ENCODE measurements at places on chromosomes 2 and 18.

DNA sequence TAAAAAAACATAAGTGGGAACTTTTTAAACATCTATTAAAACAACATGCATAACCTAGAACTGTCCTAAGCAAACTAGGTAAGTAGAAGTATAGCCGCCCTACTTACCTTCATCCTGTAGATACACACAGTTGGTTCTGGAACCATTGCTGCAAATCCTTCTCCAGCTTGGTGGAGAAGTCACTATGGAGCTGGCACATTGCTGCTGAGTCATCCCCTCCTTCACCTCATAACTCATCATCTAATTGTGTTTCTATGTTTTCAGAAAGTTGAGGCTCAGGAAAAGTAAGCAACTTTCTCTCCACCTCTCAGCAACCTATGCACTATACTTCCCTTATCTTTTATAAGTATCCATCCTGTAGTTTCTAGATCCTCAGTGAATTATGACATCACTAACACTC lies 269.8 kb upstream of the MMADHC start:
- DNase-seq = no peak

DNA sequence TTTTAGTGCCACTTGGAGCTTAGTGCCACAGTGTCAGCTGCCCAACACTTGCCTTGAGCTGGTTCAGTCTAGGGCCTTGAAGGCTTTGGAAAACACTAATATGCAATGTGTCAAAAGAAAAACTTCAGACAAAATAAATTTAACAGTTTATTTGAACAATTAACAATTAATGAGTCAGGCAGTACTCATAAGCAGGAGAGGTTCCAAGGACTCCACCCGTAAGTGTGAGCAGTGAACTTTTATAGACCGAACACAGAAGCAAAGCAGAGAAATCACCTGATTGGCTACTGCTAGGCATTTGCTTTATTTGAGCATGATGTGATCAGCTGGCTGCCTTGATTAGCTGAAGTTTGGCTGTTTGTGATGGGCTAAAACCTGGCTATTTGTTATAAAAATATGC lies 49.5 kb upstream of the TBC1D8 start:
- peak; percentile 20 for DNase-seq

GRCh38 chr18:50559752-50560680 lies at the start of gene MAPK4:
Gene MAPK4, plus strand, starts transcription at chr18:50560087. Its CDS starts 103,872 bp downstream, at chr18:50663959.
- no peak for DNase-seq

DNA sequence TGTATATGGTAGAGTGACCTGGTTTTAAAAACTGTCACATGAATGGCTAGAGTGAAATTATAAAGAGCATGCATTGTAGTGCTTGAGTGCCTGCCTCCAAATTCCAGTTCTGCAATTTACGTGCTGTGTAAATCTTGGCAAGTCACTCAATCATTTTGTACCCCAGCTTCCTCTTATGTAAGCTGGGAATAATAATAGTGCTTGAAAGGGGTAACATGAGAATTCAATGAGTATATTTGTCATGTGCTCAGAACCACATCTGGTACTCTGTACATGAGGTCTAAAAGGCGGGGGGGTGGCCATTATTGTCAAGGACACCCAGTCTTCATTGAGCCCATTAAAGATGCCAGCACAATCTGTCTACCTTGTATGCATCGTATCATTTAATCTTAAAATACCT lies 214.8 kb downstream of the MC4R start:
- DNase-seq = no peak

DNA sequence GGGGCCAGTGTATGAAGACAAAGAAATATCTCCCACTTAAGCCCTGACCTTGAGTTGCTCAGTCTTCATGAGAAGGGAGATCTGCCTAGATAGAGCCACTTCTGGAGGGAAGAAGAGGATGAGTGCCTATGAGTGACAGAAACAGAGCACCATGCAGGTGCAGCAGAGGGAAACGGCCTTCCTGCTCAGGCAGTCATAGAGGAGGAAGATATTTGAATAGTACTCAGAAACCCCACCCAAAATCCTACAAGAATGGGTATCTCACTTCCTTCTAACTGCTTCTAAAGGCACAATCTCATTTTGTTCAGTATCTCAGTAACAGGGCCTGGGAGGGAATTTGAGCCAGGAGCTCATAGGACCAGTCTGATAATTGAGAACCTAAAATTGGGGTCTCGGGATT lies 339.3 kb downstream of the ALK start:
- DNase-seq = no peak

DNA sequence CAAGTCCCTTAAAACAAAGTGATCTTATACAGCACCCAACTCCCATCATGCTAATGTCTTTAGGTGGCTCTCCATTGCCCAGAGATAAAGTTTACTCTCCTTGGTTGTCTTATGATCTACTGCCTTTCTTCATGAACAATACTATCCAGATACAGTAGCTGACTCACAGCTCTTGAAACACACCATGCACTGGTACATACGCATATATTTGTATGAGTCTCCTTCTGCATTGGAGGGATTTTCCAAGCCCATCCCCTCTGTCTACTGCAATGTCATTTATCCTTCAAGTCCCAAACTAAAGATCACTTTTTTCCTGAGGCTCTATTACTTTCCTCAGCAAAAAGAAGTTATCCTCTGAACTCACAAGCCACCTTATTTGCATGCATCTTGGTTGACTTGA lies 84.7 kb upstream of the LRATD1 start:
- DNase-seq = no peak

- no peak for DNase-seq
These were observed 133.4 kb downstream of the CABLES1 start for GRCh38 chr18:23268641-23269040.

GRCh38 chr2:164464376-164464775 lies 156.9 kb downstream of the GRB14 start:
- no peak for DNase-seq

DNA sequence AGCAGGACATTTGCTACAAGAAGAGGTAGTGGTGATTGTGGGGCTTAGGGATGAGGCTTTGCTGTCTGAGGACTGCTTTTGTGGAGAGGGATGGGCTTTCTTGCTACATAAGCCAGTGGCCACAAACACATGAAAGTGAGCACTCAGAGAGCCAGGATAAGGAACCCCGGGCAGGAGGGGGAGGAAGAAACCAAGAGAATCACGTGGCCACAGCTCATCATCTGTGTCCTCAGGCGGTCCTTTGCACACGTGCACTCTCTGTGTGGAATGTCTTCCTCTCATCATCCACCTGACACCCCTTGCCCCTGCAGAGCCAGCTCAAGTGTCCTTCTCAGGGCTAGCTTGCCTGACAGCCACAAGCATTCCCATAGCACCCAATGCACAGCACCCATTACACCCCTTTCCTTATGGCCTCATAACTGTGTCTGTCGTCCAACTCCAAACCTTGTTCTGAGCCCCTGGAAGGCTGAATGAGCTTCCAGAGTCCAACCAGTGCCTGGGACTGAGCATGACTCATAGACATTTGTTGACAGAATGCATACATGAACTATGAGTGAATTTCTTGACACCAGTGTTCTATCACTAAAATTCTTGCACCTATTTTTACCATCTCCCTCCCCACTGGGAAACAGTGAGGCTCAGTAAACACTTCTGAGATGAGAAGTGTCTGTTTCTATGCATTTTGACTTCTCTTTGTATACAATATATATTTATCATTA lies 398.3 kb downstream of the ALK start:
- no peak for DNase-seq

GRCh38 chr2:41597680-41598079 lies 450.1 kb upstream of the PKDCC start:
- no peak for DNase-seq

- DNase-seq = no peak
These were observed 11.4 kb downstream of the OSGEPL1 start for GRCh38 chr2:189751080-189751658.

- DNase-seq = no peak
These were observed 556.0 kb upstream of the MEX3C start for GRCh38 chr18:51753365-51754057.

DNA sequence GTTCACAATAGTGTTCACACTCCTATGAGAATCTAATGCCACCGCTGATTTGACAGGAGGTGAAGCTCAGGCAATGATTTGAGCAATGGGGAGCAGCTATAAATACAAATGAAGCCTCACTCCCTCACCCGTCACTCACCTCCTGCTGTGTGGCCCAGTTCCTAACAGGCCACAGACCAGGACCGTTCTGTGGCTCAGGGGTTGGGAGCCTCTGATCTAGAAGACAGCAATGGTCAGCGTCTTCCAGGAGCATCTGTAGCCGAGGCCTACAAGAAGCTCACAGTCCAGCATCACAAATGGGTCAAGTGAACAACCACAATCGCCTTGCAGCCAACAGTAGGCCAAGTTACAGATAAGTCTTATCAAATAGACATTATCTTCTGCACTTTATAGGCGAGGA lies 110.0 kb upstream of the SLC66A3 start:
- DNase-seq = no peak

- DNase-seq = no peak
These were observed 66.0 kb upstream of the ITGA6 start for GRCh38 chr2:172361360-172361759.

- DNase-seq = no peak
These were observed 24.6 kb downstream of the CD302 start for GRCh38 chr2:159773426-159773825.

DNA sequence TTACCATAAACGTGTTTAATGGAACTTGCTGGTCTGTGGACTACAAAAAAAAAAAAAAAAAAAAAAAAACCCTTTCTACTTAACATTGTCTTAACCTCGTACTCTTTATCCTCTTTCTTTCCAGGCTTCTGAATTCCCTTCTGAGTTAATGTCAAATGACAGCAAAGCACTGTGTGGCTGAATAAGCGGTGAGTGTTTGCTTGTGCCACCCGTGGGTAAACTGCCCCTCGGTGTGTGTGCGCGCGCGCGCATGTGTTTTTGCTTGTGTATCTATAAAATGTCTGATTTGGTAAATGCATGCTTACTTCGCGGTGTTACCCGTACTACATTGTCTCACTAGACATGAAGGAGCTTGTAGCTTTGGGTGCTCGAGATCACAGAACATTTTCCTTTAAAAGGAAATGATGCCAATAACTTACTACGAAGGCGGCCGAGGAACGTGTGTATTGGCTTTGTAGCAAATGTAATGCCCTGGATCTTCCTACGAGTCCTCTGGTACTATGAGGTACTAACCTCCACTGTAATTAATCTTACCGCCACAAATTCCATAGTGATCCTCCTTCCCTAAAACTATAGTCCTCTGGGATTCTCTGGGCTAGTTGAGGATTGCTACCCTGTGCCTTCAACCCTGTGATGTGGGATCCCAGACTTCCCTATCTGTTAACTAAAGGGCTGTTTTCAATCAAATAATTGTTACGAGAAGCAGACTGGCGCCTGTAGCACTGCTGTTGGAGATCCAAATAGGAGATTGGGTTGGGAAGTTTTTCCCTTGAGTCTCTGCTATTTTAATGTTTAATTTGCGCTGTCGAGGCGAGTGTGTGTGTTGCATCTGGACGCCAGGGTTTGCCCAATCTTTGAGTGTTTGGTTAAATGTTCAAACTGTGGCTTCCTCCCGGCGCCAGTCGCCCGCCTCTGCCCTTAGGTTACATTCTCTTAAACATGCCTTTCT lies 1.1 kb downstream of the ID2 start:
- DNase-seq = no peak

GRCh38 chr2:134185639-134186038 lies 68.2 kb upstream of the MGAT5 start:
- no peak for DNase-seq

DNA sequence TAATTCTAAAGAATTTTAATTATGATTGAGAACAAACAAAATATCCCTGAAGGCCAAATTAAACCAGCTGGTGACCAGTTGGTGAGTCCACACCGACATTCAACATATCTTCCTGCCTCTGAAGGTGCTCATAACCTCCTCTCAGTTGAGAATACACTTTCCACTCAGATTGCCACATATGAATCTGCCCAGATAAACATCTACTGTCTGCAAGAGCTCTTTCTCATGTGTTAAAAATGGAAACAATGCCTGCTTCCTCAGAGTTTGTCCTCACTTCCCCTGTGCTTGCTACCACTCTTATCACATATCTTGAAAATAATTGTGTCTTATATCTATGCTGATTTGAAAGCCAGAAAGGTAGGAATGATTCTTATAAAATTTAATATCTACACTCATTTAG lies 177.7 kb upstream of the GULP1 start:
- DNase-seq = peak; percentile 25

- no peak for DNase-seq
These were observed 185.0 kb upstream of the SMIM21 start for GRCh38 chr18:75612456-75612855.

GRCh38 chr2:58604096-58604495 lies 363.0 kb upstream of the FANCL start:
- no peak for DNase-seq

DNA sequence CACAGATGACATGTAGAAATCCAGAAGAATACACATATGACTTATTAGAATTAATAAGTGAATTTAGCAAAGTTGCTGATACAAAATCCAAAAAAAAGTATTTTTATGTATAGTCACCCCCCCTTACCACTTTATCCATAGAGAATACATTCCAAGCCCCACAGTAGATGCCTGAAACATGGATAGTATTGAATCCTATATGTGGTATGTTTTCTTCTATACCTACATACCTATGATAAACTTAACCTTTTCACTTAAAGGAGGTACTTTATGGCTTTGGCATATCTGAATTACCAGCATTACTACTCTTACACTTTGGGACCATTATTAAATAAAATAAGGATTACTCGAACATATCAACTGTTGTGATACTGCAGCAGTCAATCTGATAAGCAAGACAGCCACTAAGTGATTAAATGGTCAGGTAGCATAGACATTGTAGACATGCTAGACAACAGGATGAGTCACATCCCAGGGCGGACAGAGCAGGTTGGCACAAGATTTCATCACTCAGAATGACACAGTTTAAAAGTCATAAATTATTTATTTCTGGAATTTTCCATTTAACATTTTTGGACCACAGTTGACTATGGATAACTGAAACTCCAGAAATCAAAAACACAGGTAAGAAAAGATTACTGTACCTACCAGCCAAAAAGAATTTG lies 208.2 kb upstream of the CHAC2 start:
- no peak for DNase-seq

DNA sequence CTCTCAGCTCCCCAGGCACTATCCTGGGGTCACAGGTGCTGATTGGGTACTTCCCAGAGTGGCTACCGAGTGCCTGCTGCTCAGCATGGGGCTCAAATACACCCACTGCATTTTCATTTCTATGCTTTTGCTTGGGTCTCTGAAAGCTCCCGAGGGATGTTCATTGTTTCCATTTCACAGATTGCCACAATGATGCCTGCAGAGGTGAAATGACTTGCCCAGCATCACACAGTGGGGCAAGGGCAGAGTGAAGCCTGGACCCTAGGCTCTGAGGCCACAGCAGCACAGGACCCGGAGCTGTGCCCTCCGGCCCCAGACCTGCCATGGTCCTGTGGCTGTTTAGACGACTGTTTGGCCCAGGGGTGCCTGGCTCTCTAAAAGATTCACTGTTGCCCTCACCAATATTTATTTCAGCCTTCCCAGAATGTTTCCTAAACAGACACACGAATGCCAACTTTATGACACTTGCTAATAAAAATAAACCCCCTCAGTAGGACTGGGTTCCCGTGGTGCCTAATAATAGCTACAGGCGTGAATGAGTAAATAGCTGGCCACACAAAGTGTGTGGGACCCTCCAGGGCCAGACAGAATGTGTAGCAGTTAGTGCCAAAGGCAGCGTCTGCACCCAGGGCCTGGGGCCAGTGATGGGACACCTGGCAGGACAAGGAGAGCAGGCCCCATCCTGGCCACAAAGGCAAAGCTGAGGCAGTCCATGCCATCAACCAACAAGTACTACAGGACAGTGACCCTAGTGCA lies 11.5 kb upstream of the ST8SIA5 start:
- no peak for DNase-seq

- DNase-seq = no peak
These were observed 114.7 kb downstream of the FAM117B start for GRCh38 chr2:202749477-202749876.

GRCh38 chr2:2664989-2665833 lies 334.1 kb upstream of the MYT1L start:
- no peak for DNase-seq

- DNase-seq = no peak
These were observed 823 bp upstream of the RNU2-63P start for GRCh38 chr2:88016960-88017779.

Data from GM04504 (cell line).